ENCODE measurements at places on chromosomes 4 and X.

GRCh38 chrX:47623540-47624027, 3.9 kb upstream of the SYN1 start:
- peak; percentile 32 for DNase-seq

DNA sequence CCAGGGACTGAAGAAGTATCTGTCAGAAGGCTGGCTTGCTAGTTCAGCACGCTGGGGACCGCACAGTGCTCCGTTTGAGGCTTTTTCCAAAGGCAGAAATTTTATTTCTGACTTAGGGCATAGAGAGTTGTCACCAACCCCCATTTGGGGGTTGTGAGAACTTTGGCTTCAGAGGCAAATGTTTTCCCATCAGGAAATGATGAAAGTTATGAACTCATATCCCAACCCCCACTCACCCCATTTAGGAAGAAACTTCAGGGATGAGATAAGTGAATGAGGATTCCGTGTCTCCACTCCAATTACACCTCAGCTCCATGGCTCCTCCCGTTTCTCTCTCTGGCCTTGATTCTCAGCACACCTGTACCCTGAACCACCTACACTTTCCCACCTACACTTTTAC, 4.3 kb upstream of the WDR13 start:
- DNase-seq, result no peak

DNA sequence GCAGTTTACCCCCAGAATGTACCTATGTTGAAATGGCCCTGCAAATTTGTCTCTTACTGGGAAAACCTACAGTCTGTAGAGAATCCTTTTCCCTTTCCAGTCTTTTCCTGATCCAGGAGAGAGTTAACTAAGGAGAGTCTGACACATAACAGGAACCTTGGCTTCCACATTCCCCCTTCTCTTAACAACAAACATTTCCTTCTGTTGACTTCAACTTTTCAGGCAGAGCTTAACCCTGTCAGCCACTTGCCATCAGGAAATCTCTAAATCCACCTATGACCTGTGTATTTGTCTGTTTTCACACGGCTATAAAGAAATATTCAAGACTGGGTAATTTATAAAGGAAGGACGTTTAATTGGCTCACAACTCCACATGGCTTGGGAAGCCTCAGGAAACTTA, 45.6 kb upstream of the GPR78 start:
- no peak for DNase-seq

DNA sequence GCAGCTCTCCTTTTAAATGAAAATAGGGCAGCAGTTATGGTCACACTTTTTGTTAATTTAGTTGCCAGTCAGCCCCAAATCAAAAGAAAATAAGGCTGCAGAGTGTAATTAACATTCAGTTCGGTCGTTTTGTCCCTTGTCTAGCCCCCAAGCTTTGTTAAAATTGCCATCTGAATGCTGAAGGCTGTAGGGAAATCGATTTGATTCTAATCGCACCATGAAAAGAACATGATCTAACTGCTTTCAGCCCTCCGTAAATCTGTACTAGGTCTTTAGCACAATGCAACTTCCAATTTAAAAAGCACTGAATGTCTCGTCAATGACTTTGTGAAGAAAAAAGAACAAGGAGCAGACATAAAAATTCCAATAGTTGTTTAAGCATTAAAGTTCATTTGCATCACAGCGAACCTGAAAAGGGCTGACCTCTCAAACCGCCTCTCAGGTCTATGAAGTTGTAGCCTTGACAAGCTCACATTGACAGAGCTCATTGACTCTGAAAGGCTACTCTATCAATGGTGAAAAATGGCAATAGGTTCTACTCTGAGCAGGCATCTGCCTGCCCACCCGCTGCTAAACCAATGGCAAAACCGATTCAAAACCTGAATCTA, 48.9 kb downstream of the CHIC2 start:
- DNase-seq, result no peak

DNA sequence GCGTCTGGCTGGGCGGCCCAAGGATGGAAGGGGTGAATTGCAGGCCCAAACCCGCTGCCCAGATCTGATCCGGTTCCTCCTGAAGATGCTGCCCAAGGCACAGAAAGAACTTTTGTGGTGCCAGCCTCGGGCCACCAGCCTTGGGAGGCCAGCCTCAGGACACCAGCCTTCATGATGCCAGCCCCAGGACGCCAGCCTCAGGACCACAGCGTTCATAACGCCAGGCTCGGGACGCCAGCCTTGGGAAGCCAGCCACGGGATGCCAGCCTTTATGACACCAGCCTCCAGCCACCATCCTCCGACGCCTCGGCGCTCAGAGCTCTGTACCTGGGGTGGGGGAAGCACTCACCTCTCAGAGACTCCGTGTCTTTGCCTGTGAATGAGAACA, 107.8 kb downstream of the ADRA2C start:
- DNase-seq, result no peak

GRCh38 chr4:136918772-136919171, 613.5 kb downstream of the PCDH18 start:
- no peak for DNase-seq

DNA sequence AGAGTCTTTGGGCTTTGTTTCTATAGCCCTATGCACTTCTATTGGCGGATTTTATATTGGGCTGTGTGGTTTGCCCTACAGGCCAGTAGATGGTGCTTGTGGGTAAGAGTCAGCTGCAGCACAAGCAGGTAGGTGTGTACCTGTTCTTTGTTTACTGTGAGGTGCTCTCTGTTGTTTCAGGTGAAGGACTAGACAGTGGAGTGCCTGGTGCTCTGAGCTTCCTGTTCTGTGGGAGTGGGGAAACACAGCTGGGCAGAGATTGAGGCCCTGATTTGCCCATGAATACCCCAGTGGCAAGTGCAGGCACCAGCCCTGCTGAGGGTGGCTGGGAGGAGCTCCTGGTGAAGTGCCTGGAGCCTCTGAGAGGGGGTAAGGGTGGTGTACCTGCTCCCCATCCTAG, 26.3 kb upstream of the UCP1 start:
- no peak for DNase-seq

GRCh38 chr4:134762053-134762452, 560.5 kb upstream of the PABPC4L start:
- no peak for DNase-seq

DNA sequence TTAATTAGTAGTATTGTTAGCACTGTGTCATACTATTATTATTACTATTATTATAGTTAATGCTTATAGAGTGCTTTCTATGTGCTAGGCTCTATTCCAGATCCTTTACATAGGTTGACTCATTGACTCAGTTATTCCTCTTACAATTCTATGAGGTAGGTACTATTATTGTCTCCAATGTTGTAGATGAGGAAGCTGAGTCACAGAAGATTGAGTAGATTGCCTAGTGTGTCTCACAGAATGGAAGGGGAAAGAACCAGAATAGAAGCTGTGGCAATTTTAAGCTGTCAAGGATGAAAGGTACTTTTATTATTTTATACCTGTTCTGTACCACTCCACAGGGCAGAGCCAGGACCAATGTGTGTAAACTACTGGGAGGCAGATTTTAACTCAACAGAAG, 1.9 kb upstream of the TCEAL1 start:
- DNase-seq, result no peak

- DNase-seq, result no peak
Measured at GRCh38 chr4:65646136-65646535, 24.2 kb downstream of the EPHA5 start.

GRCh38 chr4:45475548-45475947, 648.3 kb downstream of the GABRG1 start:
- DNase-seq, result no peak

GRCh38 chr4:109738104-109738872, 8.4 kb upstream of the PLA2G12A start:
- DNase-seq, result no peak

GRCh38 chr4:20456407-20456806, 204.7 kb downstream of the SLIT2 start:
- DNase-seq, result no peak

DNA sequence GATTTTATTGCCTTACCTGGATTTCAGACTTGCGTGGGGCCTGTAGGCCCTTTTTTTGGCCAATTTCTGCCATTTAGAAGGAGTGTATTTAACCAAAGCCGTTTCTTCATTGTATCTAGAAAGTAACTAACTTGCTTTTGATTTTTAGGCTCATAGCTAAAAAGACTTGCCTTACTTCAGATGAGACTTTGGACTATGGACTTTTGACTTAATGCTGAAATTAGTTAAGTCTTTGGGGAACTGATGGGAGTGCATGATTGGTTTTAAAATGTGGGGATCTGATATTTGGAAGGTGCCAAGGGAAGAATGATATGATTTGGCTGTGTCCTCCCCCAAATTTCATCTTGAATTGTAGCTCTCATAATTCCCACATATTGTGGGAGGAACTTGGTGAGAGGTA, 7.7 kb upstream of the UGT2B10 start:
- no peak for DNase-seq

DNA sequence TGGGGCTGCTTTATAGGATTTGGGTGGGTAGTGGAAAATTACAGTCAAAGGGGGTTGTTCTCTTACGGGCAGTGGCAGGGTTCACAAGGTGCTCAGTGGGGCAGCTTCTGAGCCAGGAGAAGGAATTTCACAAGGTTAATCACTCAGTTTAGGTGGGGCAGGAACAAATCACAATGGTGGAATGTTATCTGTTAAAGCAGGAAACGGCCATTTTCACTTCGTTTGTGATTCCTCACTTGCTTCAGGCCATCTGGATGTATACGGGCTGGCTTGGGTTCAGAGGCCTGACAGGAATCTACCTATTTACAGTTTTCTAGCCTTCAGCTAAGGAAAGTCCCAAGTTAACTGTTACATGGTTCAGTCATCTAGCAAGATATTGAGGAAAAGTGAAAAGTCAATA, 1003.5 kb downstream of the STPG2 start:
- DNase-seq, result no peak

DNA sequence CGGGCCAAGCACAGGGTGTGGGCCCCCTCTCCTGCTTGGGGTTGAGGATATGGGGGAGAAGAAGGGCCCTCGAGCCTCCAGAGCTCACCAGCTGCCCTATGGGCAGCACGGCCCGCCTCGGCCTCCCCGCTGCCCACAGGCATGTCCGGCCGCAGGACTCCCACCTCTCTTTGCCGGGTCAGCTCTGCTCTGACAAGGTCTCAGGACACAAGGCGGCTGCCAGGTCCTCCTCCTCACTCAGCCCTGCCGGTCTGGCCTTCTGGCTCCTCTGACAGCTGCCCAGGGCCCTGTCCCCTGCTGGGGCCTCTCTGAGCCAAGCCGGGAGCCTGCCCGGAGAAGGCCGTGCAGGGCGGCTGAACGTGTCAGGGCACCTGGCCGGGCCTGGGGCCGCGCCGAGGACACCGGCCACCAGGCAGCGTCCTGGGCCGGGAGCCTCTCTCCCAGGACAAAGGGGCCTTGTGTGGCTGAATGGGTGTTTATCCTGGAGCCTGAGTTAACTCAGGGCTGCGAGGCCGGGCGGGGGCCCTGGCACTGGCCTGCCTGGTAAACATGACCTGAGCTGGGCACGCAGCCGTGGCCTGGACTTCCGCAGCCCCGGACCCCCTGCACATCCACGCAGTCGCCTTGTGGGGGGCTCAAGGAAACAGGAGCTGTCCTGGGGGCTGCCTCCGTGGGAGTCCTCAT, 25.7 kb downstream of the TACC3 start:
- DNase-seq, result no peak

DNA sequence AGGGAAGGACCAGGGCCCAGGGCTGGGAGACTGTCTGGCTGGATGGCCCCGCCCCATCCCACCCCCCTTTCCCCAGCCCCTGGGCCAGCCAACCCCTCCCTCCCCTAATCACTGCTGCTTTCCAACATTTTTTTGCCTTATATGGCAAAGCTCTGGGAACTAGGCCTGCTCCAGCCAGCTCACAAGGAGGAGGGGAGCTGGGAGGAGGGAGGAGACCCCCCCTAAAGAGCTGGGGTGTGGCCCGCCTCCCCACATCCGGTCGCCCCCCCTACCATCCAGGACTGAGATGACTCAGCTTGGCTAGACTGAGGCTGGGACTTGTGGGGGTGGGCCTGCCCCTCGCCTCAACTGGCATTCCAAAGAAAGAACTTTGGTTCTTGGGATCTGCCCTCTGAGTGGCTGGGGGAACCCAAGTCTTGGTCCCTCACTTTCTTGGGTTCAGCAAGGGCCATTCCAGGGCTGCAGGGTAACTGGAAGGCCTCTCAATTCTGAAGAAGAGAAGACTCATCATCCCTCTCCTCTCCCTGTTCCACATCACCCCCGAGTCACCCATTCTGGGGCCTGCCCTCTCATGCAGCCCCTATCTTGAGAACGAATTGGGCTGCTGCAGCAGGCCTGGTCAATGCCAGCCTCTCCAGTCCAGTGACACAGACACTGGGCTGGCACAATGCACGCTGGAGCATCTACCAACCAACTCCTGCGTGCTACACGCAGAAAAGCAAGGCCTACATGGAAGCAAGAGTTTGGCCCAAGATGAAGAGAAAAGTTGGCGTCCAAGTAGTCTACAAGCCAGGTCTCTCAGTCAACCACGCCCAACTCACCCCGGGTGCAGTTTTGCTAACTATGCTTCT, 4.8 kb downstream of the FLNA start:
- DNase-seq, result peak; percentile 15

GRCh38 chr4:14308229-14308651, 680.7 kb upstream of the BOD1L1 start:
- DNase-seq, result no peak

DNA sequence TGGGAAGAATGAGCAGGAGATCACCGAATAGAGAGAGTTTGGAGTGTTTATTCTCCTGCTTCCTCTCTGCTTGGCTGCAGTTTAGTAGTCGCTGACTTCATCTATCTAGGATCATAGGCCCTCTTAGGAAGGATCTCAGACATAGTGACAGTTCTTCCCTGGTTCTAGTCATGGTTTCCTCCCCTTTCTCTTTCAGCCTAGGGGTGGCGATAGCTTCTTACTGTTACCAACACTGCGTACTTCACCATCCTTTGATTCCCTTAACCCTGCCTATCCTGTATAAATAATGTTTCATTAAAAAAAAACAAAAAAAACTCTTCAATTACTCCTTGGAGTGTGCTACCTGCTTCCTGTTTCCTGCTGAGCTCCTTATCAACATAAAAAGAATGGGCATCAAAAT, 103.8 kb downstream of the DDX53 start:
- no peak for DNase-seq

DNA sequence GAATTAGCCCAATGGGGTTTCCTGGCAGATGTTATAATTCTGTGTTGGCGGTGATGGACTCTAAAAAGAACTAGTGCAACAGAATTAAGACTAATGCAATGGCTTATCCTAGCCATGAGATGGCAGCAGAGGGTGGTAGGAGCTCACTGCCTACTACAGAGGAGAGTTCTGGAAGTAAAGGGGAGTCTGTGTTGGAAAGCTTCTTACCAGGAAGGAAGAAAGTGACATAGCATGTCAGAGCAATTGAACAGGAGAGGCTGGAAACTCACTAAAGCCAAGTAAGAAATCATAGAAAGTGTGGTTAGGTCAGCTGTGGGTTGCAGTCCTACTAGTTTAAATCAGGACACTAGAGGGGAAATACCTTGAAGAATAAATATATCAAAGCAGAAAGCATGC, 6.3 kb upstream of the TRPC5OS start:
- peak; percentile 6 for DNase-seq

- no peak for DNase-seq
Measured at GRCh38 chr4:71259911-71260331, 78.9 kb upstream of the SLC4A4 start.

DNA sequence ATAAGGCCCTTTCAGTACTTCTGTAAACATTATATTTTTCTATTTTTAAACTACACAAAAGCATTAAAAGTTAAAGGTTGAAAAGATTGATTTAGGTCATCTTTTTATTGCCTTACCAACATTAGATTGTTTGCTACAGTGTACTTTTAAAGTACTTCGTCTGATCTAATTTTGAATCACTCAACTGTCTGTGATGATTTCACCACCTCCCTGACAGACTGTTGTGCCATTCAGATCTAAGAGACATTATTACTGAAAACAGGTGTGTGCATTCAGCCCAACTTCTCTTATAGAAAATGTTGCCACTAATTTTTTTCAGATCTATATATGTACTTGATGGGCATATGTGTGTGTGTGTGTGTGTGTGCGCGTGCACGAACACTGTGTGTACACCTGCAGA, 39.3 kb downstream of the GASK1B start:
- no peak for DNase-seq
